ENCODE measurements at places on chromosomes 1 and 21. TPM values are rescaled to one million over a fixed set of nuclear protein-coding genes. Genes with fewer than 3 reads are reported as not detected.

SLAMF8 gene
- total RNA-seq: not detected

KCNA3 gene
- total RNA-seq: not detected

MYOC gene
- not detected for total RNA-seq

DNA sequence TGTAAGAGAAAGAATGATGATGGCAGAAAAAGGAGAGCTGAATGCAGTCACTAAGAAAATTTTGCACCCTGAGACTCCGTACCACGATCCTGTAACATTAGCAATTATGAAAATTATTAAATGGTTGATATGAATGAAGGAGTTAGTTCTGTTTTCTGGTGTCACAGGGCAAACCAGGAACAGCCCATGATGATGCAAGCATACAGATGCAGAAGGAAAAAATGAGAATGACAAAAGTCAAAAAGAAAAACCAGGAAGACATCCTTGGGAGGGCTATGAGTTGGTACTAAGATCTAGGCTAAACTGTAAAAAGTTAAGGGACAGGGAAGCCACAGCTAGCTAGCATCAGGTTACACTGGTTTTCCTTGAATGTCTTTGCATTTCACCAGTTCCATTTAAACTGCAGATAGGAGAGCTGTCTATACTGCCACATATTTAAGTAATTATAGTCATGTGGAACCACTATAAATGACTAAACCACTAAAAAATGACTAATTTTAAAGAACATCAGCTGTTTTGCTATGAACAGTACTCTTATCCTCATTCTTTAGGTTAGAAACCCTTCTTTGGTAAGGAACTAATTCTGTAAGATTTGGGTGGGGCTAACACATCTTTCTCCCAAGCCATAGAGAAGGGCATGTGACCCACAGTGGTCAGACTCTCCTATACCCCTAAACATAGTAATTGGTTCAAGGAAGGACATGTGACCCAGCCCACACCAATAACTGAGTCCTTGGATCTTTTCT lies 11.4 kb downstream of the DOCK7 start:
- no peak for DNase-seq

GRCh38 chr1:157004806-157005205 lies 40.7 kb downstream of the ARHGEF11 start:
- DNase-seq: no peak

DNA sequence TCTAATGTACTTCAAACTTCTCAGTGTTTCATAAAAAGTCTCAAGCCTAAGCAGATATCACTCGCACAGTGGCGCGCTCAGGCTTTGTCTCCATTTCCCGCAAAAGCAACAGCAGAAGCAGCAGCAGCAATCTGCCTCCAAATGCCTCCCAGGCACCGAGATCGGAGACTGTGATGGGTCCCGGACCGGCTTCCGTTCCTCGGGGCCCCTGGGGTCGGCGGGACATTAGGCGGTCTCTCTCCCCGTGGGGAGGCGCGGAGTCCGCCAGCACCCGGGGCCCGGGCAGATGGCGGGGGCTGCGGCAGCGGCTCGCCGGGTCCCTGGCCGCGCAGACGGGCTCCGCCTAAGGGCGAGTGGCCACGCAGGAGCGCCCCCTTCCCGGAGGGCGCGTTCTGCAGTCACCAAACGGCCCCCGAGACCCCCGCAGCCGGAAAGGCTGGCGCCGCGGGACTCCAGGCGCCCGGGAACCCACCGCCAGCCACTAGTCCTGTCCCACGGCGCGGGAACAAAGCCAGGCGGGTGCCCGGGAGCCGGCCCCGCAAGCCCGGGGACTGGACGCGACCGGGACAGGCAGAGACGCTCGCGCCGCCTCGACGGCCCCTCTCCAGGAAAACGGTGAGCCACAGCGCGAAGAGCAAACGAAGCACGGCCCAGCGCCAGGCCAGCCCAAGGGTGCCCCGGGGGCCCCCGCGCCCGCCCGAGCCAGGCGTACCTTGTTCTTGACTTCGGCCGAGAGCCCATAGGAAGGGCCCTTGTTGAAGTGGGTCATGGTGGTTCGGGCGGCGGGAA lies 590 bp downstream of the CNN3 start:
- peak; percentile 45 for DNase-seq

DNA sequence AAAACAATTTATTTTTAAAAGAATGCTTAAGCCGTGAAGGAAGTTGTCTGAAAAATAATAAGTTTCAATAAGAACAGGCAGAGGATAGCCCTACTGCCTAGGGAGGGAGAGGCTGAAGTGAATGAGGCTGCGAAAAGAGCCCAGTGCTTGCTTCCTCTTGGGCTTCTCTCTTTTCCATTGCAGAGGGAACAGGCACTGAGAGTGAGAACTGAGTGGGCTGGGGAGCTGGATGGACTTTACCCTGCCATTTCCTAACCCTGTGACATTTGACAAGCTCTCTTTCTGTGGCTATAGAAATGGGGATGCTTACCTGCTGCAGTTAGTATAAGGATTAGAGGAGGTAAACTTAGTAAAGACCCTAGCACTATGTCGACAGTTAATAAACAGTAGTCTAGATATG lies 30.0 kb downstream of the TENT5C start:
- DNase-seq: no peak

All from MCF 10A (cell line).